ENCODE measurements at places on chromosomes 1 and 21. TPM values are rescaled to one million over a fixed set of nuclear protein-coding genes. Genes with fewer than 3 reads are reported as not detected.

Gene IL23R
- not detected for total RNA-seq

Gene PAQR6
- 2.5 TPM for total RNA-seq

Gene CASQ1
- not detected for total RNA-seq

Gene CFHR2
- not detected for total RNA-seq

Gene AZIN2
- total RNA-seq: 2.8 TPM

DNA sequence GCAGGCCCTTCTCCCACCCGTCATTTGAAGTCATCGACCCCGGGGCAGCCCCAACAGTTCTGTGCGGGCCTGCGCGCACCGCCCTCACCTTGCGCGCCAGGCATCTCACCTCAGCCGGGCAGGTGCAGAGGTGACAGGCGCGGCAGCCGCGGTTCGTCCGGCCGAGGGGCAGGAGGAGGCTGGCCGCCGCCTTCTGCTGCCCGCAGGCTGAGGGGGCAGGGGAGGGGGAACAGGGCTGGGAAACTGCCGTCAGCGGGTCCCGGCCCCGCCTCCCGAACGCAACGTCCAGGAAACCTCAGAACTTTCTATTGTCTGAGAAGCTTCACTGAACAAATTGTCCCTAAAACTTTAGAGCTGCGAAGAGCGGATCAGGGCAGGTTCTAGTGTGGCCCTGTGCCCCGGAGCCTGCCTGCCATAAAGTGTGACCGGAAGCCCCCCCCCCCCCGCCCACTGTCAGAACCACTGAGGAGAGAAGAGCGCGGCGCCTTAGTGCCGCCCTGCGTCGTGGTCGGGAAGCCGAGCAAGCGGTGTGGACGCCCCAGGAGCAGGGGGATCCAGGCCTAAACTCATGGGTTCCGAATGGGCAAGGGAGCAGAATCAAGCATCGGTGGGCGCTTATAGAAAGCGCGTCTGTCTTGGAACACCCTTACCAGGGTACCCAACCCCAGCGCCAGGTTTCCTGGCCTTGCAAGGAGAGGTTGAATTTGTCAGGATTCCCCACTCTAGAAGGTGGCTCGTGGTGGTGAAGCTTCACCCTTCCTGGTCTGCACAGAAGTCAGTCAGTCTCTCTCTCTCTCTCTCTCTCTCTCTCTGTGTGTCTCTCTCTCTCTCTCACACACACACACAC is 13.3 kb upstream of the TBX15 start:
- no peak for DNase-seq

DNA sequence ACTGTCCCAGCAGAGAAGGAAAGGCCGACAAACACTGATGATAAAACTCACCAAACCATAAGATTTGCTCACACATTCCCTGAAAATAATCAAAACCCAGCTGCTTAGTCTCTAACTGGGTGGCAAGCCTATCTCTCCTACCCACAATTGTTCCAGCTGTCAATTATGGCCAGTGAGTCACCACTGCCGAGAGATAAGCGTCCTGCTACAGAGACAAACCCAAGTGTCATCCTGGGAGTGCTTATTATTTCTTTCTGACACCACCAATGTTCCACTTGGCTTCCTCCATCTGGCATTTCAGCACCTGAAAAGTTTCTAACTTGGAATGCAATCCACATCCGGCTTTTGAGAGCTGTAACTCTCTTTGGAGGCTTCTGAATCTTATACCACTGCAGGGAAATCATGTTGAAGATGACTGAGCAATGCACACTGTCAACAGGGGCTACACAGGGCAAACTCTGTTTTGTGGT is 51.5 kb upstream of the VAV3 start:
- peak; percentile 94 for DNase-seq

DNA sequence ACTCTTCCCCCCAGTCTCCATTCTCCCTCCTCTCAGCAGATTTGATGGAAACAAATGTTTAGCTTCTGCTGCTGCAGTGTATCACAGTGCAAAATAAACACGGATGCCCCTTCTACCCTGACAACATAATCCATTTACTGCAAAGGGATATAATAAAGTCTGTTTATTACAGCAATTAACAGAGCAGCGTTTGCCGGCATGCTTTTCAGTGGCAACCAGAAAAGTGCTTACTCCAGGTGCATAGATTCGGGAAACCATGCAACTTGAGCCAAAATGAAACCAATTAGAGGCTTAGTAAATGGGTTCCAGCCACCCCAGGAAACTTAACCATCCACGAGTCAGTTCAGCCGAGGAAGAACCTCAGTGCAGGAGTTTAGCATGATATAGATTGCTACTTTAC is 12.9 kb upstream of the LEMD1 start:
- DNase-seq: no peak

GRCh38 chr1:59076612-59077011 is 220.3 kb upstream of the FGGY start:
- no peak for DNase-seq

DNA sequence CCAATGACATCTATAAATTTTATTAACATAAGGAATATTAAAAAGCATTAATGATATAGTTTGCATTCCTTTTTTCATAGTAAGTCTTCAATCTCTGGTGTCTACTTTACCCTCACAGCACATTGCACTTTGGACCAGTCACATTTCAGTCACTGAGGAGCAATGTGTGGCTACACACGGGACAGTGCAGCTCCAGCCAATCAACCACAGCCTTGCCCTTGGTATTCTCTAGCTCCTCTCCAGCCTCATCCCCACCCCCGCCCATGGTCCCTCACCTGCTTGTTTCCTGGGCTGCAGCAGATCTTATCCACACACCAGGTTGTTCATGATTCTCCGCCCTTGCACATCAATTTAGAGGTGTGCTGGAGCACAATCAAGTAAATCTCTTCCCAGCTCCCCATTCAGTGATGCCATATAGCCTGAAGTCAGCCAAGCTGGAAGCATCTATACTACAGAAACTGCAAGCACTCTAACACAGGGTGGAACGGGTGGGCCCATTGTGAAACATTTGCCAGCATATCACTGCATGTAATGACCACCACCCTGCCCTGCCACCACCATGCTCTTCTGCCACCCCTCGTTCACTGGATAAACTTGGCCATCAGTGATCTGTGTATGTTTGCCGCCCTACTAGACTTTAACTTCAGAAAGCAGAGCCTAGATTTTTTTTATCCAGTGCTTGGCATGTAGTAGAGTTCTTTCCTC is 93.0 kb upstream of the SLC44A3 start:
- no peak for DNase-seq

GRCh38 chr1:192489748-192490147 is 85.8 kb upstream of the RGS1 start:
- peak; percentile 91 for DNase-seq

- DNase-seq: peak; percentile 83
Observed at GRCh38 chr1:218488986-218489385, 143.8 kb downstream of the TGFB2 start.

GRCh38 chr1:46725736-46726108 is 6.8 kb upstream of the EFCAB14 start:
- no peak for DNase-seq

GRCh38 chr21:41570791-41571355 is 62.9 kb upstream of the TMPRSS2 start:
- no peak for DNase-seq

GRCh38 chr1:147626739-147627138 is 43.6 kb downstream of the ACP6 start:
- DNase-seq: no peak

GRCh38 chr1:58397187-58397820 is 149.2 kb downstream of the OMA1 start:
- DNase-seq: peak; percentile 59

DNA sequence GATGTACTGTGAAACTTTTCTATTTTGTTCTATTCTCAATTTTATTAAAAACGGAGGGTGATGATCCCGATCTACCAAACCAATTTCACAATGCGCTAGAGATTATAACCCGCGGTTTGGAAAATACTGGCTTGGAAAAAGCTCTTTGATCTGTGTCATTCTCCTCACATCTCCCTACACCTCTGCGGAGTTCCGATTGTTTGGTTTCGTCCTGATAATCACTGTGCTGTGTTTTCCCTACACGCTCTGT is 536 bp upstream of the ABCD3 start:
- DNase-seq: no peak
